Right kidney (tissue), 9 donors: ENCODE measurements at places on chromosomes 2 and 18.

DNA sequence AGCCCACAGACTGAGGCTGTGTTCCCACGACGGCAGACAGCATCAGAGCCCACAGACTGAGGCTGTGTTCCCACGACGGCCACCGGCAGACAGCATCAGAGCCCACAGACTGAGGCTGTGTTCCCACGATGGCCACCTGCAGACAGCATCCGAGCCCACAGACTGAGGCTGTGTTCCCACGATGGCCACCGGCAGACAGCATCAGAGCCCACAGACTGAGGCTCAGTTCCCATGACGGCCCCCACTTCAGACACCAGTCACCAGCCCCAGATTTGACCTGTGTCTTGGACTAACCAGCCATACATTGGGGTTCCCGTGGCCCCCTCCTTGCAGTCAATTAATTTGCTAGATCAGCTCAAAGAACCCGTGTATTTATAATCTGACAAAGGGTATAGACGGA is 57.8 kb upstream of the SNTG2 start:
- DNase-seq = no peak

GRCh38 chr2:233354500-233354924 is 218 bp downstream of the DGKD start:
- DNase-seq = peak; percentile 77

DNA sequence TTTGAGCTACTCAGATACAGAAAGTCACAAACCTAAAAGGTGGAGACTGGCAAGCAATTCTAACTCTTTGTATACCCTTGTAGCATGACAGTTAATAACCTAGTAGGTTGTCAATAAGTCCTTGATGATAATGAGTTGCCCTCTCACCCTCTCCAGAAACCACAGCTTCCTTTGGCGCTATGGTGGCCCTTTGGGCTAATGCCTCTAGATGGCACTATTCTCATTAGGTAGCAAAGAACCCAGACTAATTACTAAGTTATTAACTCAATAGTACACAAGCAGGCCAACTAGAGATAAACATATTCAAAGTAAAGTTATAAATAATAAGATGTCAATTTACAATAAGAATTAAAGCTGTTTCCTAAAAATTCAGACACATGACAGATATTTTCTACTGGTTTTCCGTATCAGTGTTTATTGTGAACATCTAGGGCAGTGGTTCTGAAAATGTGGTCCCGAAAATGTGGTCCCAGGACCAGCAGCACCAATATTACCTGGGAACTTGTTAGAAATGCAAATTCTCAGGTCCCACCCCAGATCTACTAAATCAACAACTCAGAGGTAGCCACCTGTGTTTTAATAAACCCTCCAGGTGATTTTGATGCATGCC is 41.1 kb downstream of the LDAH start:
- no peak for DNase-seq

- no peak for DNase-seq
Measured at GRCh38 chr2:204888222-204888621, 342.9 kb downstream of the PARD3B start.

GRCh38 chr2:39730685-39731302 is 48.3 kb downstream of the THUMPD2 start:
- no peak for DNase-seq
